ENCODE measurements at places on chromosomes 12 and 14.
A peak's percentile ranks its signal among the peaks of the same experiment; 100 is the strongest.

DNA sequence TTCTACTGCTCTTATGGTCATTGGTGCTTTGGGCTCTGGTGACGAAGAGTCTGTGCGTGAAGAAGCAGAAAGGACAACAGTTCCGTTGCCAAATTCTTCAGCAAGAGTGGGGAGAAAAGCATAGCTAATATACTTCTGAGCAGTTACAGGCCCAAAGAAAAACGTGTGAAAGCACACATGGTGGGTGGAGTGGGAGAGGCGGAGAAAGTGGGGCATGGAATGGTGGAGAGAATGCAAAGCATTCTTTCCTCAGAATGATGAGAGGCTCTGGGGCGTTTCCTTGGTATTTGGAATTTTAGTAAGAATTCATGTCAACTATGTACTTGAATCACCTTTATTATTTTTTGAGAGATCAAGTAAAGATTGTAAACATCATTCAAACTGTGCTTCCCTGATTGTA, 396.1 kb downstream of the NAV3 start:
- no peak for DNase-seq

DNA sequence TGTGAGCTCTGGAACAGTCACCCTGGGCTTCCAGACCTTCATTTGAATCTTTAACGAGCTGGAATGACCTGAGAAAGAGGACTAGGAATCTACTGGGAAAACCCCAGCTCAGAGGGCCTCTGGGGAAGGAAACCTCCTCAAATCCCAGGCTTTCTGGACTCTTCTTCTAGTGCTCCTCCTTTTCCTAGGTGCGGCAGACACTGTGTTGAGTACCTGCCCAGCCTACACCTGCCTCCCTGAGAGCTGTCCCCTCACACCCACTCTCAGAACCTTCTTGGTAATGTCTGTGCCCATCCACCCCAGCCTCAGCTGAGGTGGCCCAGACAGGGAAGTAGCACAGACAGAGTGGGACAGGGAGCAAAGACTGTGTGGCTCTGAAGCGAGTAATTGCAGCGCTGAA, 47.9 kb upstream of the TMEM263 start:
- no peak for DNase-seq

DNA sequence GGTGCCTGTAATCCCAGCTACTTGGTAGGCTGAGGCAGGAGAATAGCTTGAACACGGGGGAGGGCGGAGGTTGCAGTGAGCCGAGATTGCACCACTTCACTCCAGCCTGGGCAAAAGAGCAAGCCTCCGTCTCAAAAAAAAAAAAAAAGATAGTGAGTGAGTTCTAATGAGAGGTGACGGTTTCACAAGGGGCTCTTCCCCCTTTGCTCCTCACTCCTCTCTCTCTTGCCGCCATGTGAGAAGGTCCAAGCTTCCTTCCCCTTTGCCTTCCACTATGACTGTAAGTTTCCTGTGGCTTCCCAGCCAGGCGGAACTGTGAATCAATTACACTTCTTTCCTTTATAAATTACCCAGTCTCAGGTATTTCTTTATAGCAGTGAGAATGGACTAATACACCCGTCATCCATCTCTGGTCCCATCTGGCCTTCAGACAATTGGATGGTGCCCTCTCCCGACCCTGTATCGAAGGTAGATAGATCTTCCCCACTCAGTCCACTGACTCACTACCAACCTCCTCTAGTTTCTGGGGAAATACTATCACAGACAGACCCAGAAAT, 27.0 kb upstream of the RCOR1 start:
- DNase-seq: peak; percentile 27

DNA sequence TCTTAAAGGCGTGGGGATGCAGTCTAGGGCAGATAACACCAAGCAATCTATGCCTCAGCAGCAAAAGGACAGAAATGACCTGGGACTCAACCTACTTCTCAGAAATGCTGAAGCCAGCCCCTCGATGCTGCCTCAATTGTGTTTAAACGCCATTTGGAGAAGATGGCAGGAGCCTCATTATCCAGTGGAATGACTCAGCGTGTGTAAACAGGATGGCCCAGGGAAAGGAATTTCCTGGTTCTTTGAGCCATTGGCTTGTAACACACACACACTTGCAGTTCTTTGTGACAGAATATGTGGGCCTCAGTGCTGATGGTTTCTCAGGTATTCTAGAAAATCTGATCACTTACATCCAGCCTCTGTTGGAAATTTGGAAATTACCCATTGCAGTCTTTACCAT, 154.3 kb downstream of the NTF3 start:
- no peak for DNase-seq

DNA sequence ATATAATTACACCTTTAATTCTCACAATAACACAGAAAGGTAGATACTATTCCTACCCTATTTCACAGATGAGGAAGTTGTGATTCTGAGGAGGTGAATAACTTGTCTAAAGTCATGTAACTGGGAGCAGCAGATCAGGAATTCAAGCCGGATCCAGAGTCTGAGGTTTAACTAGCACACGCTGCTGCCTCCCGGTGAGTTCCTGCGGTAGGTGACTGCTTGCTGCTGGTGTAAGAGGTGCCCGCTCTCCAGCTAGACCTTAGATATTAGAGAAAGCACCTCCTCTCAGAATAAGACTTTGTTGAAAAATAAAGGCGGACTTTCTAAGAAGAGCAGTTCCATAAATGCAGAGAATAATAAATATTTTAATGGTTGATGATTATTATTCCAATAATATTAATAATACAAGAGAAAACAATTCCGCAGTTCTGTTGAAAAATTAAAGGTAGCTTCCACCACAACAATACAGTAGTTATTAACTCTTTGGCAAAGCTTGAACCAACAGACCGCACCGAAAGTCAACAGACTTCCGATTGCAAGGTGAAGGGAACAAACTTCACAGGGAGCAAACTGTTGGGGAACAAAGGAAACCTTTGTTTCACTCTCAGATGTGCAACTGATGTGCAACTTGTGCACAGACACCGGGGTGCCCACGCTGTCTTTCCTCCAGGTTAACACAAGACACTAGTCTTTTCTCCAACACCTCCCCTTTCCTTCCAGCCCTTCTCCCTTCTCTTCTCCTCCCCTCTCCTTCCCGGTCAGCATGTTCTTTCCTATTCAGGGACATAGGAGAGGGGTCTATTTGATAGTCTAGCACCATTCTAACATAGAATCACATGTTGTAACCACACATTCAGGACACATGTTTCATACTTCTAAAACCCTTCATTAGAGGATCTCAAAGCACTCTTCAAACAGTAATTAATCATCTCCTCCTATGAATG, 73.2 kb upstream of the EGLN3 start:
- DNase-seq: no peak

DNA sequence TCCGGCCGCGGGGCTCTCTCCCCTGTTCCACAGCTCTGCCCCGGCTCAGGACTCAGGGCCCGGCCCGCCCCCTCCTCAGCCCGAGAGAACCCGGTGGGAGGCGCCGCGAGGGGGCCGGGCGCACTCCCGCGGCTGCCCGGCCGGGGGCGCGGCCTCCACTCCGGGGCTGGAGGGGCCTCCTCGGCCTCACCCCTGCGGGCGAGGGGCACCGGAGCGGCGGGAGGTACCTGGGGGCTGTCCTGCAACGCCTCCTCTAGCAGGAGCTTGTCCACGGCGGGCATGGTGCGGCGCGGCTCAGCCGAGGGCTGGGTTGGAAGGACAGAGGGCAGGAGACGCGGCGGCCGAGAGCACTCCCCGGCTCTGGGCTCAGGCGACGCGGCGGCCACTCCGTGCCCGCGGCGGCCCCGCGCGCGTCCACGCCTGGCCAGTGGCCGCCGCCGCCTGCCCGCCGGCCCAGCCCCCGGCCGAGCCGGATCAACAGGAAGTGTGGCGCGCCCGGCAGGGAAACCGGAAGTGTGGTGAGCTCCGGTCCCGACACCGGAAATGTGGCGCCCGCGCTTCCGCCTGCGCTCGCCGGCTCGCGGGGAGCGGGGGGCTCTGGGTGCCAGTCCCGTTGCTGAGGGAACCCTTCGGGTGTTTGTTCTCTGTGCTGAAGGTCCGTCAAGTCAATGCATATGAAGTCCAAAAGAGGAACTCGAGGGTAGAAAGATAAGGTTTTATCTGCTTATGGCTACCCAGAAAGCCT, at the start of gene APPL2:
TSS of gene APPL2 (minus strand) at position 443 of the 745 bp plus-strand sequence. CDS start at position 281, 162 bp downstream.
- DNase-seq: peak; percentile 86

DNA sequence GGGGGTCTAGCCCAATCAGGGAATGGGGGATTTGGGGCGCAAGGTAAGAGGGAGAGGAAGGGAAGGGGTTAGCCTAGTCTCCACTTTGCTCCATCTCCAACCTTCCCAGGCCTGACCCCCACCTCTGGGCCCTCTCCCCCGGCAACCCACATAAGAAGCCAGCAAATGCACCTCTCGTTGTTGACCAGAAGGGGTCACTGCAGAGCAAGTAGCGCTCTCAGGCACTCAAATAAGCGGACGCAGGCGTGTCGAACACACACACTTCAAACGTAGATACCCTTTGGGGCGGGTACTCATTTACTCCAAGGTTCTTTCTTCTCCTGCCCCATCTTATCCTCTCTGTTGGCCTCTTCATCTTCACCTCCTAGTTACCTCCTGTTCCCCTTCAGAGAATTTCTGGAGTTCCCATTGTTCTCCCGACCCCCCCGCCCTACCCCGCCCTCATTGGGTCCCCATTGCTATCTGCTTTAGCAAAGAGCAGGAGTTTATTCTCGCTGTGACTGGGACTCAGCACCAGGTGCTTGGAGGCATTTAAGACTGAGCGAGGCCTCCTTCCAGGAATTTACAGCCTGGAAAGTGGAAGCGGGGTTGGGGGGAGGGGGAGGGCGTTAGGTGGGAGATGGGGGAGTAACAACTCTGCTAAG, 1.5 kb upstream of the SRRM4 start:
- peak; percentile 4 for DNase-seq

Data from CD4-positive, alpha-beta T cell treated with Interferon alpha-2 for 1 hour (primary cell).